Left lung (tissue), 14 donors: ENCODE measurements at places on chromosomes 7 and 10. TPM values are rescaled to one million over a fixed set of nuclear protein-coding genes. Genes with fewer than 3 reads are reported as not detected.

DNA sequence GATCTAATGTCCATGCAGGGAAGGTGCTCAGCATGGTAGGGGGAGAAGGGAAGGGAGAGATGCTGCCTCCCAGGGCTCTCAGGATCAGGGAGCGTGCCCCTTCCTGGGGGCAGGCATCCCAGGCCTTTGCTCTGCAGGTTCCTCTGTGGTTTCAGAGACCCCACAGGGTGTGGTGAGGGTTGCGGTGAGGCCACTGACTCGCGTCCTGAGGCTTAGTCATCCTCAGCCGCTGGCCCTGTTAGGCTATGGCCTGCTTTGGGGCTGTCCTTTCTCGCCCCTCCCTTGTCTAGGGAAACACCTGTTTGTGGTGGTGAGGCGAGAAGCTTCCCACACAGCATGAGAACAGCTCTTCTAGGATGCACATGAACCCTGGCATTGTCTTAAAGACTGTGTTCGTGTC is 558.3 kb upstream of the FOXK1 start:
- H3K4me3 ChIP-seq = no peak overlapping the region
- no peaks in the 10 kb centered on the region for H3K4me1 ChIP-seq
- no peak for DNase-seq
- H3K36me3 ChIP-seq = no peaks in the 10 kb centered on the region
- H3K27ac ChIP-seq = no peak overlapping the region

DNA sequence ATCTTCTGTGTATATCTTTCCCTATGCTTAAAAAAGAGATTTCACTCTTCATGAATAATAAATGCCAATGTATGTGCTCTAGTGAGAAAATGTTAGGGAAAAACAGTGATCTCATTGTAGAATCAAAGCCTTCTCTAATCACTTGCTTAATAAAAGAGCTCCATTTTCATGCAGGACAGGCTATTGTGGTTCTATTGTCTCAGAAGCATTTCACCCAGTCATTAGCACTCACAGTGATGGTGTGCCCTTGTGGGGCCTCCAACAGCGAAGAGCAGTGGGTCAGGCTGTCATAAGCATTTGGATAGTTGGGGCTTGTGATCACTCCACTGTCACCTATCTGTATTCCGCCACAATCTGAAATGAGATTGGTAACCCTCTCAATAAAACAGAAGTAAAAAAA is 83.9 kb upstream of the RSU1 start:
- H3K27me3 ChIP-seq = no peaks in the 10 kb centered on the region
- no peak overlapping the region for H3K27ac ChIP-seq
- DNase-seq = no peak
- H3K4me3 ChIP-seq = no peak overlapping the region
- no peaks in the 10 kb centered on the region for H3K36me3 ChIP-seq

DNA sequence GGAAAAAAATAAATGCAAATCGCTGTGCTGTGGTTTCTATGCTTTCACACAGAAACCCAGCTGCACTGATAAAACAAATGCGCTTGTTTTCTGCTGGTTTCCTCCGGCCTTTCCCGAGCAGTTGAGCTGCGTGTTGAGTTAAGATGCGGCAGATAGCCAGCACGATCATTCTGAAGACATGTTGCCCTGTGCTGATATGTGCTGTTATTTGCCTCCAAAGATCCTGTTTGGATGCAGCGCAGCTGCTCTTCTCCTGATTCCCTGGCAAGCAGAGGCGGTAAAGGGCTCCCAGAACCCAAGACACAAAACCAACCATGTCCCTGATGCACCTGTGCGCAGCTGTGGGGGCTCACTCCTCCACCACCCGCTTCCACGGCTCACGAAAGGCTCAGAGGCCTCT is 225.4 kb downstream of the PAXIP1 start:
- H3K36me3 ChIP-seq = no peaks in the 10 kb centered on the region
- H3K27me3 ChIP-seq = no peaks in the 10 kb centered on the region
- no peak overlapping the region for H3K27ac ChIP-seq
- no peak for DNase-seq

DNA sequence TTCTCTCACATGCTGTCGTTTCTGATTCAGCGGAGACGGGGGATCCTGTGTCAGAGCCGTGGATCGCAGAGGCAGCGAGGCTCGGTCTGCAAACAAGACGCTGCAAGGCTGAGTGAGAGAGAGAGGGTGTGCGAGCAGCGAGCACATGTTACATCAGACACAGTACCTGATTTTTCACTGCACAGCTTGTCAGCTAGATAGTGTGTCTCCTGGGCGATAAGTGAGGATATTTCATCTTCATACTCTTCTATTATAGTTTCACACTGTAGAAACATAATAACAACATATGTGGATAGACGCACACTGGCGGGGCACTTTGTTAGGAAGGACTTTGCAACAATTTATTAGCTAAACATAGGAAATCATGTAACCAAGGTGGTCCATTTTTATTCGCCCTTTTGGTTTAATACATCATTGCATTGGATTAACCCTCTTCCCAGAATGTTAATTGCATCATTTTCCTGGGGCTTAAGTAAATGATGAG is 39.5 kb downstream of the CNPY1 start:
- DNase-seq = no peak
- H3K4me1 ChIP-seq = no peaks in the 10 kb centered on the region
- H3K36me3 ChIP-seq = no peaks in the 10 kb centered on the region
- H3K27me3 ChIP-seq = peaks cover 100% of the 10 kb centered on the region
- no peak overlapping the region for H3K4me3 ChIP-seq

GRCh38 chr10:101649525-101650085 is 45.4 kb downstream of the FBXW4 start:
- no peak overlapping the region for H3K4me3 ChIP-seq
- H3K36me3 ChIP-seq = peaks cover 57% of the 10 kb centered on the region
- H3K27ac ChIP-seq = no peak overlapping the region
- H3K4me1 ChIP-seq = no peaks in the 10 kb centered on the region
- no peaks in the 10 kb centered on the region for H3K27me3 ChIP-seq

Gene ANKRD2
- total RNA-seq = 1.9 TPM

Gene FAM131B
- 0.60 TPM for total RNA-seq
